HepG2 (cell line): ENCODE measurements at places on chromosomes 11 and 22. TPM values are rescaled to one million over a fixed set of nuclear protein-coding genes. Genes with fewer than 3 reads are reported as not detected.

Gene SUSD2
- polyA plus RNA-seq, result 11.0 and 12.7 TPM in 2 replicates

Gene CALCA
- polyA plus RNA-seq, result not detected in 2 replicates

Gene C11orf21
- 0.03 and 0.08 TPM in 2 replicates for polyA plus RNA-seq

Gene RFPL3
- polyA plus RNA-seq, result not detected in 2 replicates

Gene PANX3
- polyA plus RNA-seq, result not detected in 2 replicates

DNA sequence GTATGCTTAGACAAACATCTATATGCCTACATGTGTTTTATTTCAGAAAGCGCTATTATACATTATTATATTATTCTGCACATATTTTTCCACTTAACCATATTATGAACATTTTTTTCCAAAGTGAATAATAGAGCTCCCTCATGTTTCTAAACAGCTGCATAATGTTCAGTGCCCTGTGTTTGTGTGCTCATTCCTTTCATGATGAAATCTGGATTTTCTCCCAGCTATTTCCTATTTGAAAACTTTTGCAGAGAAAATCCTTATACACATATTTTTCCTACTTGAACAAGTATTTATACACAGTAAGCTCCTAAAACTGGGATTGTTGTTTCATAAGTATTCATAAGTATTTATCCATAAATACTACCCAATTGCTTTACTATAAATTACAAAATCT lies 18.1 kb upstream of the RFPL2 start:
- DNase-seq, result no peak

DNA sequence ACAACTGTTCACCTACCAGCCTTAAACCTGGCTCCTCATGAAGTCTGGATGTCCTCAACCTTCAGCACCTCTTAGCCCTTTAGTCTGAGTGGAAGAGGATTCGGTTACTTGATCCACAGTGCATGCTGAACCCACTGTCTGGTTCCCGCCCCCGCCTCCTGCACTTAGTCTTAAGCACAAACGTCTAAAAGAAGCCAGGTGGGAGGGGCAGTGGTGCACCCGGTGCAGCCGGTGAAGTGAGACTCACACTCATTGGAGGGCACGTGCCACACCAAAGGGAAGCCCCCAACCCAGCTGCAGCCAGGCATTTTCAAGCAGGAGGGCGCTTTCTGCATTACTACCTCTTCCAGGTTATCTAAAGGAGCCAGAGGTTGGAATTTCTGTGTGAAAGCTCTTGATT lies 146.8 kb downstream of the COMMD9 start:
- DNase-seq, result no peak

DNA sequence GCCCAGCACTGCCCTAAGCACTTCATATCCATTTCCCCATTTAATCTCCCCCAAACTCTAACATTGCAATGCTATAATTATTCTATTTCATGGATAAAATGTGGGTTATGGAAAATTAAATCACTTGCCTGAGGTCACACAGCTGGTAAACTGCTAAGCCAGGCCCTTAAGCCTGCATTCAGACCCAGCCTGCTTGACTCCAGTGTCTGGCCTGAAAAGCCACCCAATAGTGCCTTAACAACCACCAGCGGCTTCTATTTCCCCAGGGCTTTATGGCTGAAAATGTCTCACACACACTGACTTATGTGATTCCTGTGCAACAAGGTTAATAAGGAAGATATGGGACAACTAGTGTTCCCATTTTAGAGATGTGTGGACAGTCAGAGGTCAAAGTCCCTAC lies 178.5 kb upstream of the SNX19 start:
- no peak for DNase-seq

GRCh38 chr11:79406376-79406775 lies 34.5 kb downstream of the TENM4 start:
- no peak for DNase-seq

DNA sequence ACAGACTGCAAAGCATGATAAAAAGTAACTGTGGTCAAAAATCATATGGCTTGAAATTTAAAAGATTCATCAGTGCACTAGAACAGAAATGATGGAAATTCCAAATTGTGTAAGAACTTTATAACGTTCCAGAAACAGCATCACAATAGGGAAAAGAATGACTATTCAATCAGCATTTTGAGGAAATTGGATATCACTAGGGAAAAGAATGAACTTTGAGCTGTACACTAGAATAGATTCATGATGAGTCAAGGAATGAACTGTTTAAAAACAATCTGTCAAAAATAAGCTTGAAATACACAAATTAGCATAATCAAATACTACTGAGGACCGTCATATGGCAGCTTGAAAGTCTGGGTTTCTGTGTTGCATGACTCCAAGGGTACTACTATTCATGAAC lies 20.5 kb upstream of the HEPHL1 start:
- DNase-seq, result no peak

GRCh38 chr11:103737037-103737622 lies 299.3 kb upstream of the DDI1 start:
- DNase-seq, result no peak

DNA sequence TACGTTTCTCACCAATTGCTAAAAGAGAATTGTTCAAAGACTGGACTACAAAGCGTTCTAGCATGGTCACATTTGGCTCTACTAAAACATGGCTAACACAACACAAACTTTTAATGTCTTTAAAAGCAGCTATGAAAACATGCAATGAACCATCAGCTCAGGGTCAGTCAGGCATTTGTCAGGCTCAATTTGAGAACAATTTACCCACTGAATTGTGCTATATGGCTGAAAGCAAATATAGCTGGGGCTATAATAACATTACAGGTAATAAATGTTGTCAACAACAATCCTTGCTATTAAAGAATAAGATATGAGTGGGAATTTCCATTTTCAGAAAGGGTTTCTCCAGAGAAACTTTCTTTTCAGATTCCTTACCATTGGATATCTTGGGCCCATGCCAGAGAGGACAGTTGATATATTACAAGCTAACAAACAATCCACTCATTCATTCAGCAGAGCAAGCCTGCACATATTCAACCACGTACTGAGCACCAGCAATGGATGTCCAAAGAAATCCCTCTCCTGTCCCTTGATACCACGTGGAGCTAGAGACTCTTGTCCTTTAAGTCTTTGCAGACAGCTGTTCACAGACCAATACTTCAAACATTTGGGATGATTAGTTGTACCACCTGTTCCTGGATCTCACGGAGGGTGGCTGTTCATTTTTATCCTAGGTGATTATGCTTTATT lies 82.5 kb upstream of the DDI1 start:
- DNase-seq, result no peak

DNA sequence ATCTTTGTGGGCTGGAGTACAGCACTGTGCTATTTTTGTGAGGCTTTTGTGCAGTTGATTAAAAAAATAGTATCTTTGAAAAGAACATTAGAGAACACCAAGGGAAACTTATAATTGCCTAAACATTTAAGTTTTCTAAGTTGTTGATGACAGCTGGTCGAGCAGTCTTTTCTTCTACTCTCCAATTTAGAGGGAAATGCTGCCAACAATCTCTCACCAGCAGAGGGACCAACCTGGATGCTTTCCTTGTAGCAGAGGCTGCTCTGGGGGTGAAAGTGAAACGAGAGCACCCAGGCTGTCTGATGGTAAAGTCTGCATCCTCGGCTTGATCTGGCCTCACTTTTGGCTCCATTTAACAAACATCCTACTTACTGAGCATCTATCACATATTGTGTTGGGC lies 1286.5 kb upstream of the TENM4 start:
- peak; percentile 2 for DNase-seq

- no peak for DNase-seq
These were observed 35.5 kb downstream of the BBOX1 start for GRCh38 chr11:27076121-27076589.

DNA sequence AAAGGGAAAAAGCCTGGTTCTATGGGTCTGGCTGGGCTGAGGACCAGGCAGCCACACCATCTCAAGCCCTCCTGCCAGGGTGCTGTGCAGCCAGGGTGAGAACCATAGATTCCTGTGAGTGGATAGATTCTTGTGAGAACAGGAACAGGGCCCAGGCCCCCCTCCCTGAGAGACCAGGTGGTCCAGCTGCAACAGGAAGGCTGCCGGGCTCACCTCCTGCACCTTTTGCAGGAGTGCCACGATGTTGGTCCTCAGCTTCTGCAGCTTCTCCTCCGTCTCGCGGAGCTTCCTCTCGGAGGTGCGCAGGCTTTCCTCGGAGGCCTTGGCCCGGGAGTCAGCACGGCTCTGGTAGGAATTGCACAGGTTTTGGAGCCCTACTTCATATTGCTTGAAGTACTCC lies 40.8 kb downstream of the MORC2 start:
- no peak for DNase-seq

GRCh38 chr22:38314051-38314932 lies 2.9 kb downstream of the CSNK1E start:
- no peak for DNase-seq
